Activated CD8-positive, alpha-beta T cell treated with anti-CD3 and anti-CD28 coated beads, Interleukin-2, amount 10 ng/mL, durations not matched to agents 7 days and 5 days (primary cell): ENCODE measurements at places on chromosomes 5 and 9.

DNA sequence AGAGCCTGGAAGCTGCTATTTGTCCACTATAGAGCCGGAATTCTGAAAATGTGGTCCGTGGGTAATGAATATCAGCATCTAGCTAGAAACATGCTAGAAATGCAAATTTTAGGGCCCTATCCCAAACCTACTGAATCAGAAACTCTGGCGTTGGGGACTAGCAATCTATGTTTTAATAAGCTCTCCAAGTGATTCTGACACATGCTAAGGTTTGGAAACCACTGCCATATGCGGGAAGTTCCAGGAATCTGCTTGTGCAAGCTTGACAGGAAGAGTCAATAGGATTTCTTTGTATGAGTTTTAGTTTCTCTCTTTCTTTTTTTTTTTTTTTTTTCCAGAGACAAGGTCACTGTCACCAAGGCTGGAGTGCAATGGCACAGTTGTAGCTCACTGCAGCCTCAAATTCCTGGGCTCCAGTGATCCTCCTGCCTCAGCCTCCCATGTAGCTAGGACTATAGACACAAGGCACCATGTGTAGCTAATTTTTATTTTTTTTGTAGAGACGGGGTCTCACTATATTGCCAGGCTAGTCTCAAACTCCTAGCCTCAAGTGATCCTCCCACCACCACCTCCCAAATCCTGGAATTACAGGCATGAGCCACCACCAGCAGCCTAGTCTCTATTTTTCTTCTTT is 26.4 kb upstream of the CARNMT1 start:
- no peak for DNase-seq

- DNase-seq = no peak
Measured at GRCh38 chr9:28234133-28234893, 661.0 kb upstream of the C9orf72 start.

- DNase-seq = no peak
Measured at GRCh38 chr5:25892211-25892610, 1146.2 kb downstream of the CDH9 start.

DNA sequence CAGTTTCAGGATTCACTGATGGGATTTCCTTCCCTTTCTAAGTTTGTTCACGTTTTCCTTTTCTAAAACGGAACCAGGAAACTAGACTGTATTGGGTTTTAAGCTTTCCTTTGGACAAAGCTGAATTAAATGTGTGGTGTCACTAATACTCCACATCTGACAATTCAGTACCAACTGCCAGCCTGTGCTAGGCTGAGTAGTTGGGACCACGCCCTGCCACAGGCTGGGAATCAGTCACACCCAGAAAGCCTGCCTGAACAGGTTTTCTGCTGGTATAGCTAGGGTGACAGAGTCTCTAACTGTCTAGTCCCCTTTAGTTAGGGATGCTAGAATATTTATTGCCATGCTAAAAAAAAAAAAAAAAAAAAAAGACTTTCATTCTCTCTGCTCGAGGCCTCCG is 15.6 kb downstream of the SPACA9 start:
- DNase-seq = no peak

GRCh38 chr9:104958751-104959150 is 30.8 kb upstream of the ABCA1 start:
- DNase-seq = no peak

GRCh38 chr9:115328228-115328627 is 210.3 kb upstream of the TNC start:
- no peak for DNase-seq

GRCh38 chr9:135704483-135704882 is 2.5 kb downstream of the KCNT1 start:
- DNase-seq = no peak

- DNase-seq = no peak
Measured at GRCh38 chr9:93565089-93565488, 11.3 kb upstream of the PHF2 start.

GRCh38 chr9:93467462-93467861 is 14.1 kb upstream of the FAM120AOS start:
- DNase-seq = no peak

GRCh38 chr9:101315112-101315450 is 69.7 kb downstream of the BAAT start:
- no peak for DNase-seq

DNA sequence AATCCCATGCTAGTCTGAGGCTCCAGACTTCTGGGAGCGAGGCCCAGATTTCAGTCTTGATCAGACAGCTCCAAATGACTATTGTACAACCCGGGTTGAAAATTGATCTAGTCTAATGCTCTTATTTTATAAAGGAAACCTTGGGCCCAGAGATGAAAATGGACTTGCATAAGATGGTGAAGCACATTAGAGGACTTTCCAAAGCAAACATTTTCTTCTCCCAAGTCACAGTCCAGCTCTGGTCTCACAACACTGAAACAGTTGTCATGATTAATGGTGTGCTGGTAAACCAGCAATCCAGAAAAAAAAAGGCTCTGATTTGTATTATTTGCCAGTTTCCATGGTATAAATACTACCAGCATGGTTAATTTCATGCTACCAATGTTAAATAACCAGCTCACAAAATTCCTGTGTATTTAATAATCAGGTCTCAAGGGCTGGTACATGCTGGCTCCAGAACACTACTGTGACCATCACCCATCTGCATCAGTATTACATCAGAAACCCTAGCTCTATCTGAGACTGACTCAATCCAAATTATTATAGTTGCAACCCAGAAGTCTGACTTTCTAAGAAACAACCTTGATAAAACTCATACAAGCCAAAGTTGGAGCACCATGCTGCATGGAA is 32.5 kb upstream of the ABLIM3 start:
- DNase-seq = no peak

- DNase-seq = no peak
Measured at GRCh38 chr9:69273161-69273560, 51.9 kb upstream of the ENTREP1 start.

DNA sequence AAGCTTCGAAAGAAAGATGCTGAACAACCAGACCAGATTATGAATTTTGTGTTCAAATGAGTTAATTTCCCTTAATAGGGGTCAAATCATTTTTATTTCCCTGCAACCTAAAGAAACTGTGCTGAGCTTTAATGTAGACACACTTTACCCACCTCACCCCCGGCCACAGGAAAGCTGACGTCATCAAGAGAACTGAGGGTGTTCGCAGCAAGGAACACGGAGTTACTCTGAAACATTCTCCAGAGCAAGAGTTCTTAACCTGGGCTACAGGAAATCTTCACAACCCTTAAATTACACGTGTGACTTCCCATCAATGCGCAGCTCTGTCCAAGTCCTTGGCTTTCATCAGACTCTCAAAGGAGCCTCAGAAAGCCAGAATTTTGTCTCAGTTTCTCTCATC is 116.3 kb downstream of the COL23A1 start:
- peak; percentile 26 for DNase-seq

DNA sequence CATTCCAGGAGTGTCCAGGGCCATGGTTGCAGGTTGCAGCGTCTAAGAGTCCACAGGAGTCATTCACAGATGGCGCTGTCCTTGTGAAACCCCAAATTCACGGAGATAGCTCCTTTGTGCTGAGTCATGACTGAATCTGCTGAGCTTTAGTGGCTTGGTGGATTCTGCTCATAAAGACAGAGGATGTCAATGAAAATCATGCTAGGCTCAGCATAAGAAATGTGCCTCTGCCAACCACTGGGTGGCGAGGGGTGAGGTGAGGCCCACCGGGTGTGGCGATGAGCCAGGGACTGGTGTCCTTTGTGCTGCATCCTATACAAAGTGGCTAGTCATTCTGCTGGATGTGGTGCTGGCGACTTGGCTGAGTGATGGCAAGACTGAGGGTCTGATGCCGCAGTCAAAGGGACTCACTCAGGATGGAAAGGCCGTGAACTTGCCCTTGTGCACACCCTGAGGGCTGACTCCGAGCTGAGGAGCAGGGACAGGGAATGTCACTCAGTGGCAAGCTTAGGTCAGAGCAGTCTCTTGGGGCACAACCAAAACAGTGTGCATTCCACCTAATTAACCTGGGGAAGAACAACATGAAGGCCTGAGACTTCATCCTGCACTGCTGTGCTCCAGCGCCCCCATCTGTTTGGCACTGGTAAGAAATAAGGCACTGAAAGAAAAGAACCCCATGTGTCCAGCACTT is 71.5 kb downstream of the DAP start:
- peak; percentile 43 for DNase-seq

DNA sequence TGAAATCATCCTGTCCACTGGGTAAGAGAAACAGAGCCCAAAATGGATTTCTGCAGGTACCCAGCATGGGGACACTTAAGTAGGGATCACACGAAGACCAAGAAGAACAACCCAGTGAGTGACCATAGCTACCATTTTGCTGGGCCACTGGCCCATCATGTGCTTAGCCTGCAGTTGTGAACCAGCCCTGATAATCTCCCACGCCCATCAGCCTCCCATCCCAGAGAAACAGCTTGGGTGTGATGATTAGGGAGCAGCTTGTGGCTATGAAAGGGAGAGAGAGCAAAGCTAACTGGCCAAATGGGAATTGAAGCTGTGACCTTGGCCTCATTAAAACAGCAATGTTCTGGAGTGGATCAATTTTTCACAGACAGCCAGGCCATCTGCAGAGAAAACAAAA is 138.5 kb downstream of the SLC24A2 start:
- DNase-seq = no peak

- DNase-seq = no peak
Measured at GRCh38 chr5:114060866-114061265, 301.0 kb upstream of the KCNN2 start.

DNA sequence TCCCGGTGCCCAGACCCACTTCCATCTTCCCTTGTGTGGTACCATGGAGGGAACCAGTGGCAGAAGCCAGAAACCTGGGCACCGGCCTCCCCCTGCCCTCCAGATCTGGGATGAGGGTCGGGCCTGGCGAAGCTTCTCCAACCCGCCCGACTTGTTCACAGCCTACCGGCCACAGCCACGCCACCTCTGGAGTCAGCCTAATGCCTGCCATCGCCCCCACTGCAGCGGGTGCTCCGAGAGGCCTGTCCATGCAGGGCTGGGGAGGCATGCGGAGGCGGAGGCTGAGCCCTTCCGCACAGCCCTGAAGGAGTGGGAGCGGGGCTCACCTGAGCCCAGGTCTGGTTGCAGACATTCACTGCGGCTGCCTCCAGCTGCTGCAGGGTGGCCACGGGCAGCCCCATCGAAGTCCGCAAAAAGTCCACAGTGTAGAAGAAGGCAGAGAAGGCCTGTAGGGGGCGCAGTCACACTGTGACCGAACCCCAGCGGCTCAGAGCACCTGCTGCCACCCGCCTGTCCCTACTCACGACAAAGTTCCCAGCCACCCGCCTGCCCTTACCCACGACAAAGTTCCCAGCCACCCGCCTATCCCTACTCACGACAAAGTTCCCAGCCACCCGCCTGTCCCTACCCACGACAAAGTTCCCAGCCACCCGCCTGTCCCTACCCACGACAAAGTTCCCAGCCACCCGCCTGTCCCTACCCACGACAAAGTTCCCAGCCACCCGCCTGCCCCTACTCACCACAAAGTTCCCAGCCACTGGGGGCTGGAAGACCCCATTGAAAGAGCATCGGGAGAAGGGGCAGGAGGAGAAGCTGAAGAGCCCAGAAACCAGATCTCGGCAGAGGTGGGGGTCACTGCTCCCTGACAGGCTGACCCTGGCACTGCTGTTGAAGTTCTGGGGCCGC is 3.8 kb upstream of the NPDC1 start:
- DNase-seq = peak; percentile 74

GRCh38 chr5:89211836-89212235 is 328.9 kb upstream of the MEF2C start:
- no peak for DNase-seq

DNA sequence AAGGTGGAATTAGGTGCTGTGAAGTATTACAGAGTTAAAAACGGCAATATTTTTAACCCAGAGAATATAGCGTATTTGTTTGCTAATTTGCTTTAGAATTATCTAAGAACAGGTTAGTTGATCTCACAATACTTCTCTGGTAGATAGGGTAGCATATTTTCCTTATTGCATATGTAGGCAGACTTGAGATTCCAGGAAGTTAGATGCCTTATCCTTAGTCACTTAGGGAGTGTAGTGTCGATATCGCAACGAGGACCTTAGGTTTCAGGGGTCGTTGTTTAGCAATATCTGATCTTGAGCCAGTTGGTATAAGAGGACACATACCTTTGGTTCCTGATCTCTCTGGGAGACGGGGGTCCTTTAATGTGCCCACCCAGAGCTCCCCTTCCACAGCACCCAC is 28.5 kb upstream of the IL6ST start:
- no peak for DNase-seq

DNA sequence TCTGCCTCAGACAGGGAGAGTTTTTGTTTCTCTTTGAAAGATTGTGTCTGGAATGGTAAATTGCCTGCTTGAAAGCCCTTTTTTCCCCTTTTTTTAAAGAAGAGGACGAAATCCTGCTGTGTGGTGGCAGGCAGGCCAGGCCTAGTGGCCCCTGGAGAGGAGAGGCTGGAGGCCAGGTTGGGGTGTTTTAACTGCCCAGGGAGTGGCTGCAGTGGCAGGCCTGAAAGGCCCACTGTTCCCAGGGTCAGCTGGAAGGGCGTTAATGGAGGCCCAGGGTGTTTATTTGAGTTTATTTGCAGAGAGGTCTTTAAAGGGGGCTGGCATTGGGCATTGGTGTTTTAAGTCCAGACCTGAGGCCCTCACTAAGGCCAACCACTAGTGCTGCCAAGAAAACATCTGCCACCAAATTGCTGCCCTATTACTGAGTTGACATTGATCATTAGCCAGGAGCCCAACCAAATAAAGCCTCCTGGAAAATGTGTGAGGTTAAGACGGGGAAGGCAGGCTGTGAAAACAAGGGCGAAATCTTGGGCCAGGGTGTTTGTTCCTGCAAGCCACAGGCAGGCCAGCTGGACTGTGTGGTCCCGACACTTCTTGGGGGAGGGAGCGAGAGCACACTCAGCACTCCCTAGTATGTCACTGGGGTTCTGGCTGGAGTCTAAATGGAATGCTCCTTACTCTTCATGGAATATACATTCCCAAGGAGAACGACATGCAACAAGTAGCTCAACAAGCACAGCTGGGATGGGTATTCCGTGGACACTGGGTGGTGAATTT is 5.0 kb downstream of the JADE2 start:
- DNase-seq = no peak

GRCh38 chr5:78547731-78548615 is 100.6 kb downstream of the LHFPL2 start:
- no peak for DNase-seq

DNA sequence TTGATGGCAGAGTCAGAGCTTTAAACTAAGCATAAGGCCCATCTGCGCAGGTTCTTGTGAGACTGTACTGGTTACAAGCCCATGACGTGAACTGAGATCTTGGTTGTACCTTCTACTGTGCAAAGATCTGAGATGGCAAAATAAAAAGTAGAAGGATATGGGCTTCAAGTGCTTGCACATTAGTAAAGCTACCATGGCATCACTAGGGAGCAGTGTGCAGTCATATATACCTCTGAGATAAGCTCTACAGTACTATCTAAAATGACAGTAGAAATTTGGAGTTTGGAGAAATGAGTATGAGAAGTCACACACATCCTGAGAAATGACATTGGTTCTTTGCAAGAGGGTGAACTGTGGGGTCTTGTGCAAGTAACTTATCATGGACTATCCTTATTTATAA is 408.2 kb upstream of the PRR16 start:
- DNase-seq = no peak

- no peak for DNase-seq
Measured at GRCh38 chr5:103561685-103562452, 720 bp downstream of the NUDT12 start.

- no peak for DNase-seq
Measured at GRCh38 chr5:135833961-135834638, 363 bp upstream of the SLC25A48 start.
